Chondrocyte (in vitro differentiated cells): ENCODE measurements at places on chromosomes 2 and 18.

- DNase-seq: no peak
Measured at GRCh38 chr2:232418466-232419244, 12.0 kb downstream of the ALPG start.

DNA sequence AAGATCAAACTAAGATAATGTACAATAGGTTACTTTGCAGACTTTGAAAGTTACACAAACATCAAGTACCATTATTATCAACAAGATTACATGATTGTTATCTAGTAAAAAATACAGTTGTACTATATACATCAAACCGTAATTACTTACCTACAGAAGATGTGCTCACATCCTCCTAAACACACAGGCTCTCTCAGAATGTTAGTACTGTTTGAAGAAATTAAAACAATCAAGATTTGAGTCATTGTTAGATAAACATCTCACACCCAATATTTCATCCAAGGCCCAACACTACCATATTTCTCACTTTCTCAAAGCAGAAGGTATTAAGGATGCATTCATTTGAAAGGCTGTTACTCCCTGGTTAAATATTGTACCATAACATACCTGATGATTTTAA lies 12.6 kb downstream of the BARD1 start:
- no peak for DNase-seq

GRCh38 chr2:8822218-8822617 lies 15.2 kb downstream of the KIDINS220 start:
- DNase-seq: no peak

DNA sequence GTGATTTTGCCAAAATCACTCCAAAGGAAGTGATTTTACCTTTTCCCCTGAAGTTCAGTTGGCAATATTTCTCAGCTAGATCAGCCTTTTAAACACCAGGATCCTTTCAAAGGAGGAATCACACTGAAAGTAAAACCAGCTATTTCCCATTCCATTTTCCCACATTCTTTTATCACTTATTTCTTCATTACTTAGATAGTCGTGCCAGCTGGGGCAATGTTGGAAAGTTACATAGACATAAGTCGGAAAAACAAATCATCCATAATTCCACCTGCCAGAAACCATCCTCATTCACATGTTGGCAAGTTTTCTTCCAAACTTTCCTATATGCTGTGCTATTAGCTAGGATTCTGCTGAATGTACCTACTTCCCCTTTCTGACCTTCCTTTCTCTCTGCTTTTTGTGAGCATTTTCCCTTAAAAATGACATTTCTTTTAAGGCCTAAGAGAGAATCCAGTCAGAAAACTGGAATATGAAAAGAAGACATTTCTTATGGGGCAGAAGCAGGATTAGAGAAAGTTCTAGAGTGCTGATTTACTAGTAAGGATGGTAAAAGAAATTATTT lies 170.0 kb upstream of the STK17B start:
- DNase-seq: no peak

DNA sequence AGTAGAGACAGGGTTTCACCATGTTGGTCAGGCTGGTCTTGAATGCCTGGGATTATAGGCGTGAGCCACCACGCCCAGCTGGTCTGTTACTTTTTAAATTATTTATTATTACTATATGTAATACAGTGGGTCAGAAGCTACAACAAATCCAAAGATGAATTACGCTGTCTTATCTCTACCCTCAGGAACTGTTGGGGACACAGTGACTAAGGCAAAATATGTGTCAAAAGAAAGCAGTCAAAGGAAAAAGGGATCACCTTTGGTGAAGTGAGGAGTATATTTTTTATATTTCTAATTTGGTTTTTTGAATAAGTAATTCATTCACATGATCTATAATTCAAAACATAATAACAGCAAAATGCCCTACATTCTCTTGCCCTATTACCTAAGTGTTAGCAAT lies 4.7 kb downstream of the CREB1 start:
- no peak for DNase-seq

- no peak for DNase-seq
Measured at GRCh38 chr2:3451926-3452671, 67.2 kb downstream of the ADI1 start.

GRCh38 chr2:159186462-159186861 lies 100.0 kb downstream of the WDSUB1 start:
- DNase-seq: no peak

GRCh38 chr2:228374741-228375140 lies 193.3 kb upstream of the SPHKAP start:
- DNase-seq: no peak

- DNase-seq: no peak
Measured at GRCh38 chr2:219171231-219171651, 1.4 kb upstream of the SLC23A3 start.
